Effector CD8-positive, alpha-beta T cell (primary cell): ENCODE measurements at places on chromosomes 2 and 18.

DNA sequence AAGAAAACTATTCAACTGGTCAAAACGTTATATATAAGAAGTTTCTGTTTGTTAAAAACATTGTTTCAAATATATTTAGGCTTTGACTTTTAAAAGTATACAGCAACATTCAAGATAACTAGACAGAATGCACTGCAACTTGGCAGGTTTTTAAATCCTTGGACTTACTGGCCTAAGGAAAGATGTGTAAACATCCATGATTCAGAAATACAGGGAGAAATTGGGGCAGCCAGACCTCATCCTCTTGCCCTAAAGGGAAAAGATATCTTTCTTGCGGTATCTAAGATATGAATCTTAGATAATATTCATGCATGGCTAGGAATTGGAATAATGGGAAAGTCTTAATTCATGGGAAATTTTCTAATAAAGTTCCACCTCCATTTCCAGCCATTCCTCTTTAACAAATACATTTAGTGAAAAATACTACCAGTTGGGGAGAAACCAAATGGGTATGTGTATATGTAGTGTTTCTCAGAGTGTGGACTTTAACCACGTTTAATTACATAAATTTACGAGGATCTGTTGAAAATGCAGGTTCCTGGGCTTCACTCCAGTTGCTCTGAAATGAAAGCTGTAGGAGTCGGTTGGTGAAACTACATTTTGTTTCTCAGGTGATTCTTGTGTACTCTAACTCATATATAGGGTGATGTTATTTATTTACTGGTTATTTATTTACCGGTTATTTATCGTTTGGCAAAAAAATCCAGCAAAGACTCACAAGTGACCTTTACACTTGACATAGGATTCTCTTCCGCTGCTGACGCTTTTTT, 587 bp upstream of the TANK start:
- no peak for DNase-seq

GRCh38 chr2:72150157-72150860, 2.6 kb upstream of the CYP26B1 start:
- peak; percentile 29 for DNase-seq

DNA sequence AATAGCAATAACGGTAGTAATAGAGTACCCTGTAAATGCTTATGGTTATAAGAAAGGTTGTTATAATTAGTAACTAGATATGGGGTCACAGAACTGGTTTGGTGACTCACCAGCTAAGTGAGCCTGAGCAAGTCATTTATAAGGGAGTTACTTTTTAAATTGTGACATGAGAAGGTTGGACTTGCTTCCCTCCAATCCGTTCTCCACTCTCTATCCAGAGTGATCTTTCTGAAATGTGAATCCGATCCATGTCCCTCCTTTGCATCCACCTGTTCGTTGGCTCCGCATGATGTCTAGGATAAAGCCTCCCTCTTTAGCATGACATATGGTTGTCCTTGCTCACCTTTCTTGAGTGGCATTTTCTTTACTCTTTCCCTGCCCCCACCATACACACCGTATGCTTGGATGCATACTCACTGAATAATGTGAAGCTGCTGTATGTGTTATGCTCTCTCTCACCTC, 83.1 kb downstream of the CDC42EP3 start:
- DNase-seq = no peak

- no peak for DNase-seq
Observed at GRCh38 chr2:15745350-15745749, 153.7 kb downstream of the DDX1 start.
